Endothelial cell of umbilical vein (primary cell): ENCODE measurements at places on chromosomes 3 and 15. TPM values are rescaled to one million over a fixed set of nuclear protein-coding genes. Genes with fewer than 3 reads are reported as not detected.

- peaks cover 40% of the 10 kb centered on the region for H3K4me1 ChIP-seq
- H3K4me3 ChIP-seq, result peak overlapping the region; percentile 75
- peak overlapping the region; percentile 96 for H3K27ac ChIP-seq
- H3K27me3 ChIP-seq, result no peaks in the 10 kb centered on the region
- DNase-seq, result peak; percentile 69
Observed at GRCh38 chr3:25430935-25431770, 3.1 kb downstream of the RARB start.

- peaks cover 3% of the 10 kb centered on the region for H3K27me3 ChIP-seq
- no peaks in the 10 kb centered on the region for H3K4me1 ChIP-seq
Observed at GRCh38 chr15:72319360-72319984, 485 bp downstream of the CELF6 start.

The GUCA1C gene
- total RNA-seq, result not detected in 2 replicates

GRCh38 chr3:113018536-113019181 is 27.9 kb downstream of the GTPBP8 start:
- no peaks in the 10 kb centered on the region for H3K27me3 ChIP-seq
- H3K4me1 ChIP-seq, result peaks cover 16% of the 10 kb centered on the region
- no peak for DNase-seq
- peak overlapping the region; percentile 83 for H3K4me3 ChIP-seq

- peak overlapping the region; percentile 46 for H3K27ac ChIP-seq
- peak; percentile 71 for DNase-seq
- no peaks in the 10 kb centered on the region for H3K36me3 ChIP-seq
- H3K27me3 ChIP-seq, result no peaks in the 10 kb centered on the region
- H3K4me3 ChIP-seq, result no peak overlapping the region
Observed at GRCh38 chr3:99925584-99926230, 108.0 kb downstream of the CMSS1 start.

DNA sequence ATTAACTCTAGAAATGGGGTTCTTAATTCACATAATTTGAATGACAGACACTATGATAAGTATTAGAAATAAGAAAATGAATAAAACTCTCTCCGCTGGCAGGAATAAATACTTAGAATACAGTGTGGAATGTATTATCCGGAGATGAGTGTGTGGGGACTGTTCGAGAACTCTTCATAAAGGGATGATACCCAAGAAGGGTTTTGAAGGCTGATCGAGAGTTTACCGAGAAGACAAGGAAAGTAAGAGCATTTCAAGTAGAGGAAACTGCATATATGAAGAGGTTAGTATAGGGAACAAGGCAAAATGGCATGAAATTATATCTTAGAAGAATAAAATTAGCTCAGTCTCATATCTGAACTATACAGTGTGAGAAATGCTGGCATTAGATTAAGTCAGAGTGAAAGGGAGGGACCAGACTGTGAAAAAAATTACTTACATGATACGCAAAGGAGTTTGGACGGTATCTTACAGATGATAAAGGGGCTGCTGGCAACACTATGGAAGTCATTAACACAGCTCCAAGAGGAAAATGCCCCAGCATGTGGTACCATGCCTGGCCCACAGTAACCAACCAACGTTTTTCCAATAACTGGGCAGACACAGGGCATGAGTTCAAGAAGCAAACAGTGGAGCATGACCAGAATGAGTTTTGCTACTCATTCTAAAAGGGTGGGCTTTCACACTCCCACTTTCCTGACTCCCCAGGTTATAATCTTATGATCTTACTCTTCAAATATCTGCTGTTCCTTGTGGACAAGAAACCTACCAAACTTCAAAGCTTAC is 6.5 kb downstream of the DCBLD2 start:
- no peak for DNase-seq
- H3K27me3 ChIP-seq, result no peaks in the 10 kb centered on the region
- peaks cover 57% of the 10 kb centered on the region for H3K4me1 ChIP-seq
- H3K4me3 ChIP-seq, result no peak overlapping the region
- no peaks in the 10 kb centered on the region for H3K36me3 ChIP-seq
- no peak overlapping the region for H3K27ac ChIP-seq

DNA sequence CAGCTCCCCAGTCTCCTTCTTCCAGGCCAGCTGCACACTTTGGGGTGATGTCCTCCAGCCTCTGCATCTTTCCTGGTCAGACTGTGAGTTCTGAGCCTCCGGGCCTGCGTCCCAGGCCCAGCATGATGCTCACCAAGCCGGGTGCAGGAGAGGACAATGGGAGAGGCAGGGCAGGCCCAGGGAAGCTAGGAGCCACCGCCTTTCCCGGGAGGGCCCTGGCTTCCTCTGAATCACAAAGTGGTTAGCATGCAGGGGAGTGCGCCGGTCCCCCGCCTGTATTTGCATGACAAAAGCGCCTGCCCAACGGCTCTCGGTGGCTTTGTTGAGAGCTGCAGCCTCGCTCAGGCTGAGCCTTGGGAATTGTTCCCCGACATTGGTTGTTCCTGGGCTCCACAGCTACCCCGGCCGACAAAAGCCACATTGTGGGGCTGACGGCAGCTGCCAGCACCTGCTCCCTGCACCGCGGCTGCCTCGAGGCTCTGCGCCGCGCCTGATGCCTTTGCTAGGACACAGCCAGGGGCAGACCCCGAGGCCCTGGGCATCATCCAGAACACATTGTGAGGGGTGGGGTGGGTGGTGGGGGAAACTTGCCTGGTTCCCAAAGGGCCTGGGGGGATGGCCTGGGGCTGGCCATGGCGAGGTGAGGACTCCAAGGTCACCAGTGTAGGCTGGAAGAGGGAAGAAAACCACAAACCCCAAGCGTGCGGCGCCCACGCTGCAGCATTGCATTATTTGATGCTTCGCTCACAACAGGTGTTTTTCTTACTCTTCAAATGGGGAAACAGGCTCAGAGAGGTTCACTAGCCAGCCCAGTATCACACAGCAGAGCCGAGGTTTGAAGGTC is 20.0 kb upstream of the KLF13 start:
- H3K27ac ChIP-seq, result no peak overlapping the region
- H3K4me3 ChIP-seq, result no peak overlapping the region
- no peaks in the 10 kb centered on the region for H3K27me3 ChIP-seq
- H3K4me1 ChIP-seq, result no peaks in the 10 kb centered on the region
- DNase-seq, result no peak

The SFMBT1 gene
- 4.6 and 6.0 TPM in 2 replicates for total RNA-seq

The ROPN1 gene
- not detected in 2 replicates for total RNA-seq

The RNU5B-1 gene
- not detected in 2 replicates for total RNA-seq

The EXD1 gene
- total RNA-seq, result not detected in 2 replicates

DNA sequence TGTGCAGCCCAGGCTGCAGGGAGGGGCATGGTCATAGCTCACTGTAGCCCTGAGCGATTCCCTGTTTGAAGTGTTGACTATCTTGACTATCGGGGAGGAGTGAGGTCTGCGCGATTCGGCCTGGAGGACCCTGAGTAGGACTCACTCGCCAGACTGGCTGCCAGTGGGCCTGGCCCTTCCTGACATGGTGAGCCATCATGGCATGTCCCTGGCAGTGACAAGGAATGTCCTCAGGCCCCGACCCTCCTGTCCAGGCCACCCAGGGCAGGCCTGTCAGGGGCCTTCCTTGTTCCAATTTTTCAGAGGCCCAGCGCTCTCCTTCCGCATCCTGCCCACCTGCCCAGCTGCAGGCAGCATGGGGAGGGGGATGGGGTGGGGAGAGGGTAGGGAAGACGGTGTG is 5.2 kb upstream of the OCA2 start:
- no peak overlapping the region for H3K4me3 ChIP-seq
- H3K36me3 ChIP-seq, result no peaks in the 10 kb centered on the region
- peaks cover 17% of the 10 kb centered on the region for H3K27me3 ChIP-seq
- DNase-seq, result no peak

DNA sequence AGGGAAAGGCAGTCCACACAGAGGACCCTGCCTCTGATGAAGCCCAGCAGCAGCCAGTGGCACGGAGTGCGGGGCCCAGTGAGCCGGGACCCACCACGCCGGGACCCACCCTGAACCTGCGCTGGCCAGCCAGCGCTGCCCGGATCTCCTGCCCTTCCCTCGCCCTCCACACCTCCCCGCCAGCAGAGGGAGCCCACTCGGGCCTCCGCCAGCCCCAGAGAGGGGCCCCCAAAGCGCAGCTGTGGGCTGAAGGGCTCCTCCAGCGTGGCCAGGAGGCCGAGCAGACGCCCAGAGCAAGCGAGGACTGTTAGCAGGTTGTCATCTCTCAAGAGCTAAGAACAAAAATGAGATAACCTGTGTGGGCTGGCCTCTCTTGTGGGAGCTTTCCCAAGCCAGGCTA is 81.3 kb upstream of the ATP10A start:
- H3K4me3 ChIP-seq, result no peak overlapping the region
- H3K27ac ChIP-seq, result no peak overlapping the region
- no peak for DNase-seq
- H3K36me3 ChIP-seq, result no peaks in the 10 kb centered on the region

DNA sequence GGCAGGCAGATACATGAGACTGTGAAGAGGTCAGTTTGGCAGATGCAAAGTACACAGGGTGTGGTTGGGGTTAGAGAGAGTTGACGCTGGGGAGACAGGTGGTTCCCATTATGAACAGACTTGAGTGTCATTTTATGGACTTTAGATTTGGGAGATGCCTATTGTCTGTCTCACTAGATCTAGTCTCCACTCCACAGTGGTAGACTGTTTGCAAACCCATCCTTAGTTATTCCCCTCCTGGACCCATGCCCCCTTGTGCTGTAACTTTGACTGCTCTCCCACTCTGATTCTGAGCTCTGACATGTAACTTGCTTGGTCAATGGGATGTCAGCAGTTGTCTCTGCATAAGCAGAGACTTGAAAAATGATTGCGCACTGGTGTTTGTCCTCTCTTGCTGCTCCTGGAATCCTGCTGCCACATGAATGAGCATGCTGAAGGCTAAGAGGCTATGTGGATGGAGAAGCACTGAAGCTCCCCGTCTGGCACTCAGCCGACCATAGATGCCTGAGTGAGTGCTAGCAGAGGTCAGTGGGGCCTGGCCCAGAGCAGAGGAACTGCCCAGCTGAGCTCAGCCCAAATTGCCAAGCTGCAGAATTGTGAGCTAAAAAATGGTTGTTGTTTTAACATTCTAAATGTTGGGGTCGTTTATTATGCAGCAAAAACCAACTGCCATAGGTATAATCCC is 88.2 kb downstream of the FAM43A start:
- H3K27me3 ChIP-seq, result no peaks in the 10 kb centered on the region
- no peaks in the 10 kb centered on the region for H3K36me3 ChIP-seq
- peaks cover 24% of the 10 kb centered on the region for H3K4me1 ChIP-seq
- H3K27ac ChIP-seq, result no peak overlapping the region
- DNase-seq, result no peak
- H3K4me3 ChIP-seq, result no peak overlapping the region

The SENP8 gene
- 1.3 and 1.4 TPM in 2 replicates for total RNA-seq

- H3K36me3 ChIP-seq, result no peaks in the 10 kb centered on the region
- H3K27me3 ChIP-seq, result no peaks in the 10 kb centered on the region
- no peak for DNase-seq
- H3K4me3 ChIP-seq, result no peak overlapping the region
Observed at GRCh38 chr3:146164971-146165769, 4.2 kb upstream of the PLOD2 start.

GRCh38 chr3:149947231-149947630 is 23.5 kb downstream of the PFN2 start:
- no peaks in the 10 kb centered on the region for H3K36me3 ChIP-seq
- H3K4me1 ChIP-seq, result no peaks in the 10 kb centered on the region
- H3K27me3 ChIP-seq, result no peaks in the 10 kb centered on the region
- DNase-seq, result no peak
- no peak overlapping the region for H3K4me3 ChIP-seq

- no peaks in the 10 kb centered on the region for H3K27me3 ChIP-seq
- no peak for DNase-seq
- H3K27ac ChIP-seq, result no peak overlapping the region
- H3K36me3 ChIP-seq, result no peaks in the 10 kb centered on the region
Observed at GRCh38 chr3:144364737-144365136, 393.1 kb downstream of the DIPK2A start.

DNA sequence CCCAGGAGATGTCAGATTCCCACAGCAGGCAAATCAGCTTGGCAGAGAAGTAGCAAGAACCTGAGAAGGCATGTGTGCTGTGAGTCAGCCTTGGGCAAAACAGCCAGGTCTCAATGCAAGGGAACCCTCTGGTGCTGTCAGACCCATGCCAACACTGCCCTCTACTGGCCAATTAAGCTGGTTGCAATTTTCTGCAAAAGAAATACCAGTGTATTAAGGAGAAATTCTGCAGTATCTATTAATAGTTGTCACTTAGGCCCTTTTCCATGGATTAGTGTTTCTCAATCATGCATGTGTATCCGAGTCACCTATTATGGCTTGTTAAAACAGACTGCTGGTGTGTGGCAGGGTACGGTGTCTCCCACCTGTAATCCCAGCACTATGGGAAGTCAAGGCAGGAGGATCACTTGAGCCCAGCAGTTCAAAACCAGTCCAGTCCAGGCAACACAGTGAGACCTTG is 26.2 kb downstream of the MAP4 start:
- no peak overlapping the region for H3K27ac ChIP-seq
- peaks cover 13% of the 10 kb centered on the region for H3K4me1 ChIP-seq
- H3K27me3 ChIP-seq, result no peaks in the 10 kb centered on the region
- H3K36me3 ChIP-seq, result no peaks in the 10 kb centered on the region

The ECE2 gene
- not detected in 2 replicates for total RNA-seq

DNA sequence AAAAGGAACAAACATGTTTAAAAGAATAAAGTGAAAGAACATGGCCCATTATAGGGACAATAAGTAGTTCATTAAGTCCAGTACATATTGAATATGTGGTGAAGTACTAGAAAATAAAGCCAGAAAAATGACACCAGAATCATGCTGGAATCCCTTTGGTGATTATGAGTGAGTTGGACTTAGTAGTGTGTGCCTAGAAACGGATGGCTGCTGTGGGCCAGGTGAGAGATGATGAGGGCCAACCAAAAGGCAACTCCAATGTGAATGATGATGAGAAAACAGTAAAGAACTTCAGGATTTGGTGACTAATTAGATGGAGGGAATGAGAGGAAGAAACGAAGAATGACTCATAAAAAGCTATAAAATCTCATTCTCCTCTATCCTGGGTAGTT is 3.3 kb downstream of the CRYGS start:
- no peaks in the 10 kb centered on the region for H3K36me3 ChIP-seq
- peak overlapping the region; percentile 46 for H3K27ac ChIP-seq
- H3K27me3 ChIP-seq, result no peaks in the 10 kb centered on the region
- H3K4me1 ChIP-seq, result peaks cover 20% of the 10 kb centered on the region

GRCh38 chr15:67884514-67885174 is 44.8 kb upstream of the RNU6-1 start:
- no peak overlapping the region for H3K27ac ChIP-seq
- H3K36me3 ChIP-seq, result no peaks in the 10 kb centered on the region
- peaks cover 10% of the 10 kb centered on the region for H3K27me3 ChIP-seq
- H3K4me3 ChIP-seq, result peak overlapping the region; percentile 68

The REC114 gene
- not detected in 2 replicates for total RNA-seq

DNA sequence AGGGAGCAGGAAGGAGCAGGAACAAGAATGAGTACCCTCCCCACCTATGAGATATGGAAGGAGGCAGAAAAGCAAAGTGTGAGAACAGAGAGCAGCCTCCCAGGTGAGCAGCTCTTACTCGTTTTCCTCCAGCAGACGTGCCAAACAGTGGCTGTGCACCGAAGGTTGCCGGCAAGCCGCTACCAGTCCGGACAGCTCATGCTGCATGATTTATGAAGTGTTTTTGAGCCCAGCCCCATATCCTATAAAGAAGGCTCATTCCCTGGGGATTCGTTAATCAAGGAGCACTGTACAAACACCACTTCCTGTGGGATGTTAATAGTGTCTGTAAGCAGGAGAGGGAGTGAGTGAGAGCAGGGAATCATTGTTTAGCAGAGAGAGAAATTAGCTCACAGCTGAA is 118.3 kb upstream of the FOXB1 start:
- no peak for DNase-seq
- H3K4me3 ChIP-seq, result no peak overlapping the region
- H3K4me1 ChIP-seq, result no peaks in the 10 kb centered on the region
- H3K36me3 ChIP-seq, result no peaks in the 10 kb centered on the region

The DLEC1 gene
- total RNA-seq, result not detected in 2 replicates

The GPR62 gene
- total RNA-seq, result 0.15 TPM in 1 of 2 replicates, not detected in the other

- H3K27me3 ChIP-seq, result no peaks in the 10 kb centered on the region
- DNase-seq, result no peak
- no peaks in the 10 kb centered on the region for H3K36me3 ChIP-seq
Observed at GRCh38 chr15:34729056-34729455, 25.7 kb downstream of the GJD2 start.
